ENCODE measurements at places on chromosomes 4 and X.

GRCh38 chr4:165555302-165555701 lies 176.5 kb downstream of the CPE start:
- DNase-seq, result no peak

DNA sequence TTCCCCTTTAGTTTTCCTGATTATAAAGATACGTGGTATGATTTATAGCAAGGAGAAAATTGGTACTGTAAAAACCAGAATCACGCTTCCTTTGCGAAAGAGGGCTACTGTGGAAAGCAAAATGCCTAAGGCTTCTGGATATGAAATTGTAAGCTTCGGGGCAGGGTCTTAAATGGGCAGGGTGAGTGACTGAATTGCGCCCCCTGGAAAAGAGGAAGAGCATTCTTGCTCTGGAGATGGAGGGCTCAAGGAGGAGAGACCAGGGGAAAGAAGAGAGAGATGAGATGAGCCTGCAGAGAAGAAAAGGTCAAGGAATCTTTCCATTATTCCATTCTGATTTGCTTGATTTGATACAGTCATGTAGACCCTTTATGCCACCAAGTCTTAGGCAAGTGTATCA lies 13.1 kb upstream of the ETNPPL start:
- no peak for DNase-seq

GRCh38 chrX:134004084-134004483 lies 18.7 kb upstream of the GPC3 start:
- DNase-seq, result no peak

- DNase-seq, result peak; percentile 2
These were observed 78.8 kb downstream of the RLIM start for GRCh38 chrX:74535408-74536151.

- no peak for DNase-seq
These were observed 237.5 kb downstream of the BCOR start for GRCh38 chrX:39859991-39860861.

DNA sequence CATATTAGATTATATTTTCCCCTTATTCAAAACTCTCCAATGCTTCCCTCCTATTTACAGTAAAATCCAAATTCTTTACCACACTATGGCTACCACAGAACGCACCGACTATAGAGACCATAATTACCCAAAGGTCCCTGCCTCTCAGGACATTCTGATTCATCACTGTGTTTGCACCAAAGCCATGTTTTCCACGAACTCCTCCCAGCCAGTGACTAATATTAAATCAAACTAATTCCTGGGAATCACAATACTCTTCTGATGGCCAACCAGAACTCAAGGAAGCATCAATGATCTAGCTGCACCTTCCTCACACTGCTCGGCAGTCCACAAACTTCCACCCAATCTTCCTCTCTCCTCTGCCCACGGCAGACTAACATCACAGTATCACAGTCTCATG lies 24.2 kb upstream of the EDNRA start:
- DNase-seq, result no peak

GRCh38 chr4:28947374-28947773 lies 1772.8 kb upstream of the PCDH7 start:
- no peak for DNase-seq

- no peak for DNase-seq
These were observed 425.2 kb upstream of the FTHL17 start for GRCh38 chrX:31497086-31497485.

GRCh38 chrX:119468551-119469312 lies 488 bp downstream of the SLC25A5 start:
- DNase-seq, result peak; percentile 45

GRCh38 chrX:101507986-101508385 lies 22.7 kb downstream of the ARMCX4 start:
- no peak for DNase-seq

GRCh38 chr4:8643441-8643840 lies 50.9 kb downstream of the CPZ start:
- no peak for DNase-seq

GRCh38 chr4:75908555-75908954 lies 6.3 kb upstream of the PPEF2 start:
- DNase-seq, result no peak

GRCh38 chrX:68146054-68146453 lies 287.2 kb downstream of the OPHN1 start:
- no peak for DNase-seq

DNA sequence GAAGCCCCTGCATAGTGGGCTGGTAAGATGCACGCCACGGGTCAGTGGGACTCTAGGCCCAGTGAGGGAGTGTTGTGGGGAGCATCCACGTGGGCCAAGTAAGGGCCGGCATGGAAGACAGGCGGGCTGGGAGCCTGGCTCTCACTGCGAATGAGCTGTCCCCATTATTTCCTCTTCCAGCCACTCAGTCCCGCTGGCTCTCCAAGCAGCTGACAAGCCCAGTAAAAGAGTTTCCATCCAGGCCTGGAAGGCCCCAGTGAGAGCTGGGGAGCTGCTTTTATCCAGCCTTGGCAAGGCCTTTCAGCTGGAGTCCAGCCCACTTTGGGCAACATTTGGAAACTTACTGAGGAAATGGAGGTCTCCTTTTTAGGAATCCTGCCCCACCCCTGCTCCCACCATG lies 24.9 kb downstream of the APLN start:
- no peak for DNase-seq

DNA sequence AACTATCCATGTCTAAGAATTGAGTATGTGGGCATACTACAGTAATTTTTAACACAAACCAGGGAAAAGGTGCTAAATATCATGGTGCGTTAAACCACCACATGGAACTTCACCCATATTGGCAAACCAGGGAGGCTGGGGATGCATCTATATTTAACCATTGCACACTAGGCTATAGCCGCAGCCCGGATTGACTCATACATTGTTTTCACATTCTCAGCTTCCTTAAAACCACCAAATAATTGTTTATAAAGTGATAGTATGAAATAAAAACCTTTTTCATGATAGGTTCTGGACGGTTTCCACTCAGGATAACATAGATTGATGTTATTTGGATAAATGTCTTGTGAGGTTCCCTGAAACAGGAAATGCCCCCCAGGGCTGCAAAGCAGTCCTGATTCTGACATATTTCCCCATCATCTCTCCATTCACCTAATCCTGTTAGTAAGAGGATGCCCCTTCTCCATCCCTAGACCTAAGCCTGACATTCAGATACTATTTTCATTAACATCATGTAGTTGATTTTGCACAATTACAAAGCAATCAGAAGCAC lies 7.9 kb downstream of the COL25A1 start:
- no peak for DNase-seq

GRCh38 chr4:76850010-76850441 lies 47.9 kb downstream of the SOWAHB start:
- no peak for DNase-seq

DNA sequence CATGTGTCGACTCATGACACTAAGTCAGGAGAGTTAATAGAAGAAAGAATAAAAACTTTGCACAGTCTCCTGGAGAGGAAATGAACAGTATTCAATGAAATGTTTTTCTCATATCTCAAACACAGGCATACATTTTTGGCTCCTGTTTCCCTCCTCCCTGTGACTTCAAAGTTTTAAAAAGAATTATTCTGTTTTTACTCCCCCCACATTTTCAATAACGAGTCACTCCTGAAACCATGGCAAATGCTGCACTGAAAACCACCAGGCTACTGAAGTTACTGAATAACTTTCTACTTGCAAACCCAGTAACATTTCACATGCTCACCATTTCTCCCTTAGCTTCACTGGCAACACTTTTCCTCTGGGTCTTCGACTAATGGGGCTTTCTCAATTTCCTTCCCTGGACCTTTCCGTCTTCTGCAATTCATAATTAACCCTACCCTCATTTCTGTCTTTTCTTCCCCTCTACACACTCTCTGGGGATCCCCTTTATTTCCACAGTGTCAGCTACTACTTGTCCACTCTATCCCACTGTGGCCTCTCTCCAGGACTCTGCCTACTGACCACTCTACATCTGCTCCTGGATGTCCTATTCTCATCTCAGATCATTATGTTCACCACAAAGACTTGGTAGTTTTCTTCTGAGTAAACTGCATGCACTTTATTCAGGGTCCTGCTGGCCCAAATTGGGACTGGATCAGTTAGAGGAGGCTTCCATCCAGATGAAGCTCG lies 225.8 kb upstream of the ETNPPL start:
- DNase-seq, result no peak

DNA sequence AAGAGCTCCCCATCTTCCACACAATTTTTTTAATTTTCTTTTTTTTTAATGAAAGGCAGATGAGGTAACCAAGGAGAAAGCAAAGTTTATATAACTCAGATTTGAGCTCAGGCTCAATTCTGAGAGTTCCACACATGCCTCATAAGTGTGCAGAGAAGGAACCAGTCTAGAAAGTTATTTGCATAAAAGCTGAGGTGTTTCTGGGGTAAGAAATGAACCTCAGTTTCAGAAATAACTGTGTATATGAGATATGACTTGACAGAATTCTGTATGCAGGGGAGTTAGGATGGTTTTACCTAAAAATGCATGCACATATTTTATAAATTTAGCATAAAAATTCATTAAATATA lies 51.3 kb downstream of the DTHD1 start:
- no peak for DNase-seq

- DNase-seq, result no peak
These were observed at the start of gene SHISA3 for GRCh38 chr4:42396752-42397634. TSS of gene SHISA3 (plus strand) at chr4:42397488. CDS start at chr4:42398057, 569 bp downstream.

DNA sequence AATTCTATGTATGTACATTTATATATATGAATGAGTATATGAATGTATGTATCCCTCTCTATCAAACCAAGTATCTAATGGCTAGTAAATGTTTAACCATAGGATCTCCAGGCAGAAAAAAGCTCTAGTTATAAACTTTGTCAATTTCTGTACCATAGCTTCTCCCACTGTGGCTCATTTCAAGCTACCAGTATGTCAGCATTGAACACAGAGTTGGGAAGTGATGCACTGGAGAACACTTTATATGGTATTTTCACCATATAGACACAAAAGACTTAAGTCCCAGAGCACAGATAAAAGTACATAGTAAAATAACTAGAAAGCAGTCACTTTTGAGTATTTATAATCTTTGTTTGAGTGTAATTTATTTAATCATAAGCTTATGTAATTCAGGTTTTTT lies 53.9 kb upstream of the ATP8A1 start:
- DNase-seq, result no peak

- no peak for DNase-seq
These were observed 66.2 kb downstream of the NCAPG start for GRCh38 chr4:17876943-17877342.

- DNase-seq, result no peak
These were observed 8.8 kb downstream of the LARP7 start for GRCh38 chr4:112645541-112646329.

GRCh38 chr4:159516556-159517140 lies 413.8 kb downstream of the RAPGEF2 start:
- no peak for DNase-seq

GRCh38 chrX:22520128-22520828 lies 247.6 kb downstream of the CBLL2 start:
- DNase-seq, result no peak

DNA sequence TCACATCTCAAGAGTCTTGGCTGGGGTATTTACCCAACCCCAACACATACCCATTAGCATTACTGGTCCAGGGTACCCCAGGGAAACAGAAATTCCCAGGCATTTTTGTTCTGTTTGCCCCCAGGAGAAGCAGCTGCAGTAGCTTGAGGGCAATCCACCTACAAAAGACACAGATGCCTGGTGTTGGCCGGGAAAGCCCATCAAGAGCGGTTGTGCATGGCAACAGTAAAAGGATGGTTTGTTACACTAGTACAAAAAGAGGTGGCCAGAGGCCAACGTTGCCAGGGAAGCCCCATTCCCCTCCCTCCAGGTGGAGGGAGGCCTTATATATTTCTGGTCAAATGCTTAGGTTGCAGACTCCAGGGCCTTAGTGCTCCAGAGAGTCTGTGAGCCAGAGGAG lies 637.8 kb downstream of the BCOR start:
- DNase-seq, result no peak

DNA sequence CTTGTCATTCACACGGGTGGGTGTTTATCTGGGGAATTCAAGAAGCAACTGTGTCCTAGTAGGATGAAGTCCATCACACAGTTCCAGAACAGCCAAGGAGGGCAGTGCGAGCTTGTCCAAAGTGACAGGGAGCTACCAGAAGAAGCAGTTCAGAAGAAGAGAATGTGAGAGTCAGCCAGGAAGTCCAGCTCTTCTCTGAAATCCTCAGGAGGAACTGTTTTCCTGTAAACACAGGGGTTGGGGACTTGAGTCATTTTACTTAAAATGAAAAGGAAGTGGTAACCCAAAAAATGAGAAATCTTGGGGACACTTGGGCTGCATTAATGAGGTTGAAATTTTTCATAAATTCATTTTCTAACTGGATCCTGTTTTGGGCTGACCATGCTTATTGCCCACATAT lies 8.2 kb upstream of the TLR10 start:
- DNase-seq, result no peak

GRCh38 chr4:93016350-93016749 lies 712.6 kb downstream of the GRID2 start:
- no peak for DNase-seq

GRCh38 chr4:32499171-32499570 lies 1779.0 kb downstream of the PCDH7 start:
- no peak for DNase-seq

DNA sequence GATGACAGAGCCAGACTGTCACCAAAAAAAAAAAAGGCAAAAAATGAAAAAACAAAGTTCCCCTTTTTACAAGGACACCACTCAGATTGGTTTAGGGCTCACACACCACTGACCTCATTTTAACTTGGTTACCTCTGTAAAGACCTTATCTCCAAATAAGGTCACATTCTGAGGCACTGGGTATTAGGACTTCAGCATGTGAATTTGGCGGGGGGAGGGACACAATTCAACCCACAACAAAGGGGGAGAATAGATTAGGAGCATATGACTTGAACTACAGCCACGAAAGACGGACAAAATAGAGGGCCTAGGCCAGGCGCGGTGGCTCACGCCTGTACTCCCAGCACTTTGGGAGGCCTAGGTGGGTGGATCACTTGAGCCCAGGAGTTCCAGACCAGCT lies 31.0 kb upstream of the ARAF start:
- no peak for DNase-seq

DNA sequence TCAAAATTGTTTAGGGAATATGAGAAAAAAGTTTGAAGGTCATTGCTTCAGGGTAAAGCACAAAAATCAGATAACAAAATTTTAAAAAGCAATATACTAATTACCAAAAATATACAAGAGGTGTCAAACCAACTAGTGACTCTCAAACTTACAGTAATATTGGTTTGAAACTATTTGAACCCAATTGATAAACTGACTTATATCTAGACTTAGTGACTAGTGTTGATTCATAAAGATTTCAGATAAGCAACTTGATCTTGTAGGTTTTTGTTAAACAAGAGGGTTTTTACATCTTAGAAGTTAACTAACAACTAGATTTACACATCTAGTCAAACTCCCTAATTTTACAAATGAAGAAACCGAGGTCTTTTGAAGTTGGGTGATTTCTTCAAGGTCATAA lies 7.7 kb downstream of the TAB3 start:
- no peak for DNase-seq

DNA sequence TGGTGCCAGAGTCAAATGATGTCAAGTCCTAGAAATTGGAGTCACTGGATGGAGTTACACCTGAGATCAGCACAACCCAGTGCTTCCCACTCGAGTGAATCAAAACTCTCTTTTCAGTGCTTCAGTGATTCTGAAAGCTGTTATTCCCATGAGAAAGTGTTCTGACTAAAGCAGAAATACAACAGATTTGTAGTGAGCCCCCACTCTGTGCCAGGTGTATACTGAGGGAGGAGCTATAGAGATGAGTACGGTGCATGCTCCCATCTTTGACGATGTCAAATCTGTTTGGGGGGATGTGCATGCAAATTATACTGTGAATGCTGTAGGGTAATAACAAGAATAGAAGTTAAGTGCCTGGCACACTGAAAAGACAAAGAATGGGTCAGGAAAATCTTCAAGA lies 330.2 kb downstream of the HS3ST1 start:
- DNase-seq, result no peak
